CD4-positive, alpha-beta T cell treated with Interleukin-4 for 4 hours (primary cell): ENCODE measurements at places on chromosomes 16 and 17.

DNA sequence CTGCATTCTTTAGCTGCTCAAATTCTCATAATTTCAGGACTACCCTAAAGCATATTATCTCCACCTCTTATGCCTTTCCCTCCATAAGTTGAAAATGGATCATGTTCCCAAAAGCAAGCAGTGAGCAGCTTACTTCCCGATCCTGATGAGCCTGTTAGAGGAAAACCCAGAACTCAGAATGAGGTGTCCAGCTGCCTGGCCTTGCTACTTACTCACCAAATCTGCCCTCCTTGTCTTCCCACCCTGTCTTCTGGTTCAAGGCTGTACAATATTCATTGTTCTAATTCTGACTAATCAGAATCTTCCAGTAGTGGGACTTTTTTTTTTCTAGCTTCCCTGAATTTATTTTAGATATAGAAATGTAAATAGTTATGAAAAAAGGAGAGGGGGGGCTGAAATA is 10.8 kb downstream of the LYRM1 start:
- DNase-seq = no peak

- DNase-seq = no peak
Measured at GRCh38 chr16:11582157-11582814, 4.4 kb downstream of the LITAF start.

GRCh38 chr16:1078579-1079021 is 6.1 kb downstream of the SSTR5 start:
- DNase-seq = no peak

DNA sequence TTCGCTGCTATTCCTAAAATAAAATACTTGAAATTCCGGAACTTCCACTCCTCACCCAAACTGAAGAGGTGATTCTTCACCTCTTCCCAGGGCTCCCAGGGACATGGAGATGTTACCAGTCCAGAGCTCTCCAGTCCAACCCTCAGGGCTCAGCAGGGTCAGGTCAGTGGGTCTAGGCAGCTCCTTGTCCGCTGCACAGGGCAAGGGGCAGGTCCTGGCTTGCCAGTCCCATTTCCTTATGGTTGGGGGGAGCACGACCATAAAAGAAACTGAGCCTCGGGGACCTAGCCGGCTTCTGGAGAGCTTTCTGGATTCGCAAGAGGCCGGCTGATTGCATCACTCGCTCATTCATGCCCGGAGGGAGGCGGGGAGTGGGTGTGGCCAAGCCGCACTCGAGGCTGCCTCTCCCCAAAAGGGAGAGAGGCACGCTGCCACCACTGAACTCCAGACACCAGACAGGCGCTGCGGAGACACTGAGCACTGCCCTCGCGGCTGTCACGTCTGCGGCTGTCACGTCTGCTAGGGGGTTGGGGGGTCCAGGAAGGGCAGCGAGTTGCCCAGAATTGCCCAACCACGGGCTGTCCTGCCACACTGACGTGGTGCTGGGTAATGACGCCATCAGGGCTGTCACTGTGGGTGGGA is 15.8 kb downstream of the SLC7A5 start:
- peak; percentile 82 for DNase-seq

DNA sequence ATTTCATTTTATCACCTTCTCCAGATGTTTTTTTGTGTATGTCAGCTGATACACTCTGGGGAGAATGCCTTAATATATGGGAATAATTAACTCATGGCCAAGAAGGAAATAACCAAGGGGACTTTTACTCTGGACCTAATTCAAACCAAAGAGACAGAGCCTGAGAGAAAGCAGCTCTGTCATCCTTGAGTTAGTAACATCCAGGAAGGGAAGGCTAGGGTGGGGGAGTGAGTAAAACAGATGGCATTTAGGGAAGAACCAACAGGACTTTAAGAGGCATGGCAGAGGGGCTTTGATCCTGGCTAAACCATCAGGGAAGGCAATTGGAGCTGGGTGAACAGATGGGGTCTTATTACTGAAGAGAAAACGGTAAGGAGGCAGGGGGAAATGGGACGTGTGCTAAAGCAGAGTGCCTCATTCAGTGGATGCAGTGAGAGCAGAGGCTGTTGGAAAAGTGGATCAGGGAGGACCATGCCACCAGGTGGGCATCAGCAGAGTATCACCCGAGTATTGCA is 2.5 kb upstream of the SMPD3 start:
- DNase-seq = no peak

GRCh38 chr16:30761427-30761927 is 385 bp downstream of the CFAP119 start:
- peak; percentile 30 for DNase-seq

- DNase-seq = no peak
Measured at GRCh38 chr16:3046641-3047386, 453 bp downstream of the MMP25 start.

- no peak for DNase-seq
Measured at GRCh38 chr16:4586291-4586690, 28.4 kb downstream of the UBALD1 start.
